Cardiac septum (tissue), 1 donor: ENCODE measurements at places on chromosomes 12 and 14.

- no peak for DNase-seq
Observed at GRCh38 chr12:45260104-45260815, 44.4 kb downstream of the ANO6 start.

DNA sequence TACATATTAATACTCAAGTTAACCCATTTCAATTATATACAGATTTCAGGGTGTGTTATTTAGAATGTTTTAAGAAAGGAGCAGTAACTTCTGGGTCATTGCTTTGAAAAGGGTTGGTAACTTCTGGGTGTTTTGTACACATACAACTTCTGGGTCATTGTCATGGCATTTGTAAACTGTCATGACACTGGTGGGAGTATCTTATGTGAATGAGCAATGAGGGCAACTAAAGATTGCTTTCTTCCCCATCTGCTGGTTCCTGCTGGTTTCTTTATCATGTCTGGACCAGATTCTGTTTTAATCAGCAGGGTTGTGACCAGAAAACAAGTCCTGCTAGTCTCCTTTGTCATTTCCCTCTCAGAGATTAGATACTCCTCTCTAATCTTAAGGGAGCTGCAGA lies 713.3 kb downstream of the LRFN5 start:
- no peak for DNase-seq

- DNase-seq = no peak
Observed at GRCh38 chr12:86735851-86736250, 479.7 kb upstream of the MGAT4C start.

DNA sequence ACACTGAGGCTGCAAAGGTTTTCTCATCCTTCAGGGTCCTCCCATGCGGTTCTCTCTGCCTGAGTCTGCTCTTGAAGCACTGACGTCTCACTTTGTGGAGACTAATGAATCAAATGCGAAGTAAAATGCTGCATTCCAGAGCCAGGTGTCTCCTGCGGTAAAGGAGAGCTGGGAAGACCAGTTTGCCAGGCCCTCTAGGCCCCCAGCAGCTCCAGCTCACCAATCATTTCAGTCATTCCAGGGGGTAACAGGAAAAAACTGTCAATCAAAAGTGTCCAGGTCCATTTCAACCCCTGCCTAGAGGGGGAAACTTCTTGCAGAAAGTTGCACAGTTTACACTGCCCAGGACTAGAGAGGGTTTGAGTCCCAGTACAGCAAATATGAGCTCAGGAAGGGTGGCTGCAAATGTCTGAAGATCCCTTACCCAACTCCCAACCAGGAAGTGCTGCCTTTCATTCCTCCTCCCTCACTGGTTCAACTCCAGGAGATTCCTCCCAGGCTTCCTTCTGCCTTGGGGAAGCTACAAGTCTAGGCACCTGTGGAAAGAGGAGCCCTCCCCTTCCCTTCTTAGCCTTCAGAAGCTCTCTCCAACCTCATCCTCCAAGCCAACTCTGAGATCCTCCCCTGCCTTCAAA lies 2.7 kb upstream of the NXPH4 start:
- no peak for DNase-seq

- DNase-seq = no peak
Observed at GRCh38 chr14:40164083-40164482, 731.9 kb upstream of the FBXO33 start.

DNA sequence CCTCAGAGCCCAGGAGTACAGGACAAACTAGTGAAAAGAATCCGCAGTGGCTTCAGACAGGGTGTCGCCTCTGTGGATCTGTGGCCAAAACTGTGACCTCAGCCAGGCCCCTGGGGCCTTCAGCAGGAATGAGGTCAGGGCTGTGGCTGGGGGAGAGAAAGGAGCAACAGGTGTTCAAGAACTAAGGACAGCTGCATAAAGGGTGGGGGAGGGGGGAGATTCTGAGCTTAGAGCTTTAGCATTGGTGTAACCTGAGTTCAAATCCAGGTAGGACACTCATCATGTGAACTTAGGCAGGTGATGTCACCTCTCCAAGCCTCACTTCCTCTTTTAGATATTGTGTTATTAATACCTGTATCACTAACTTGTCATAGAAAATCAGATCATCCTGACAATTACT lies 40.9 kb upstream of the CORO1C start:
- DNase-seq = no peak

DNA sequence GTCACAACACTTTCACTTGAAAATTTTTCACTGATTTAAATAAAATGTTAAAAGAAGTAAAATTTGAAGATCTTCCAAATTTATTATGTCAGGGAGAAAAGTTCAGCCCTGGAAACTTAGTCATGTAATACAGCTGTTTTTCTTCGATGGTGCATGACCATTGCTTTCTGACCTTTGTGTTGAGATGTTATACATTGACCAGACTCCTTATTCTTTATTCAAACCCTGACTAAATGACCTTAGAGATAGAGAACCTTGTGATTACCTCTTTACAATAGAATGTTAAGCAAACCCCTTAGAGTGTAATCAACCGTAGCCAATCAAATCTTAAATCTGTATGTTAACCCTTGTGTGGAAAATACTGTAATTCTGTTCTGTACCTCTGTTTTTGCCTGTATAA lies 34.5 kb downstream of the PLCZ1 start:
- no peak for DNase-seq
